ENCODE measurements at places on chromosomes 4 and X. TPM values are rescaled to one million over a fixed set of nuclear protein-coding genes. Genes with fewer than 3 reads are reported as not detected.

GRCh38 chr4:59979061-59979460 is 1221.1 kb upstream of the ADGRL3 start:
- H3K27ac ChIP-seq, result no peak overlapping the region
- no peak overlapping the region for H3K4me3 ChIP-seq
- DNase-seq, result no peak
- H3K27me3 ChIP-seq, result no peaks in the 10 kb centered on the region
- H3K36me3 ChIP-seq, result no peaks in the 10 kb centered on the region
- H3K4me1 ChIP-seq, result no peaks in the 10 kb centered on the region

Gene ARX
- polyA plus RNA-seq, result not detected

DNA sequence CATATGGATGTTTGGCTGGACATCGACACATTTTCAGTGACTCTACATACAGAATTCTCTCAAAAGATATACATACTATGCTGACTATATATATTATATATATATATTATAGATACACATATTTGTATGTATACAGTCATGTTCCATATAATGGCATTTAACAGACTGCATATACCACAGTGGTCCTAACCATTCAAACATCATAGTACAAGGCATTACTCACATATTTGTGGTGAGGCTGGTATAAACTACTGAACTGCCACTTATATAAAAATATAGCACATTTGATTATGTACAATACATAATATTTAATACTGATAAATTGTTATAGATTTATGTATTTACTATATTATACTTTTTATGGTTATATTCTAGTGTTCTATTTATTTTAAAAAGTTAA is 168.5 kb downstream of the IL15 start:
- H3K27ac ChIP-seq, result no peak overlapping the region
- H3K36me3 ChIP-seq, result no peaks in the 10 kb centered on the region
- H3K4me1 ChIP-seq, result no peaks in the 10 kb centered on the region

- H3K27ac ChIP-seq, result no peak overlapping the region
- H3K36me3 ChIP-seq, result no peaks in the 10 kb centered on the region
- H3K4me3 ChIP-seq, result no peak overlapping the region
- no peak for DNase-seq
- no peaks in the 10 kb centered on the region for H3K4me1 ChIP-seq
Observed at GRCh38 chrX:103562801-103563200, 22.5 kb upstream of the TCEAL4 start.

DNA sequence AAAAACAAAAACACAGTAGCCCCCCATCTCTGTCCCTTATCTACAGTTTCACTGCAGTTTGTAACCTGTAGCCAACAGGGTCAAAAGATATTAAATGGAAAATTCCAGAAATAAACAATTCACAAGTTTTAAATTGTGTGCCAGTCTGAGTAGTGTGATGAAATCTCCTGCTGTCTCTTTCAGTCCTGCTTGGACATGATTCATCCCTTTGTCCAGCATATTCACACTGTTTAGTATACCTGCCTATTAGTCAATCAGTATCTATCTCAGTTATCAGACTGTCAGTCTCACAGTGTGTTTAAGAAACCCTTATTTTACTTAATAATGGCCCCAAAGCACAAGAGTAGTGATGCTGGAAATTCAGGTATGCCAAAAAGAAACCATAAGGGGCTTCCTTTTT is 21.9 kb downstream of the CNOT6L start:
- H3K36me3 ChIP-seq, result no peaks in the 10 kb centered on the region
- H3K4me1 ChIP-seq, result peaks cover 48% of the 10 kb centered on the region
- H3K27me3 ChIP-seq, result no peaks in the 10 kb centered on the region
- no peak for DNase-seq
- no peak overlapping the region for H3K4me3 ChIP-seq

DNA sequence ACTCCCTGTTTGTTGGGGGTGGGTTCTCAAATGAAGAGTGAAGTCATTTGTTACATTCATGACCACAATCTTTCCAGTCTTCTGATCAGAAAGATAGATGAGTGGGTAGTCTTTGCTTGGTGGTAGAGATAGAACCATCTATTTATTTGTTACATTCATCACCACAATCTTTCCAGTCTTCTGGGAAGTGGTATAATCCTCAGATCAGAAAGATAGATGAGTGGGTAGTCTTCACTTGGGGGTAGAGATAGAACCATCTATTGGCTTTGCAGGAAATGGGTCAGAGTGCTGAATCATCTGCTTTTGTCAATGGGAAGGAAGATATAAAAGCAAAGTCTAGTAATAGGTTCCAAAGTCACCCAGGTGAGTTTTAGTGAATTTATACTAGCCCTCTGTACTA is 64.2 kb upstream of the EPGN start:
- no peaks in the 10 kb centered on the region for H3K4me1 ChIP-seq
- H3K4me3 ChIP-seq, result no peak overlapping the region
- no peaks in the 10 kb centered on the region for H3K27me3 ChIP-seq

- no peak overlapping the region for H3K27ac ChIP-seq
- H3K36me3 ChIP-seq, result no peaks in the 10 kb centered on the region
- no peaks in the 10 kb centered on the region for H3K27me3 ChIP-seq
Observed at GRCh38 chr4:190121759-190122158, 51.8 kb upstream of the DUX4 start.

GRCh38 chr4:168380290-168380689 is 61.7 kb upstream of the DDX60 start:
- H3K4me3 ChIP-seq, result no peak overlapping the region
- H3K27ac ChIP-seq, result no peak overlapping the region
- H3K36me3 ChIP-seq, result peaks cover 14% of the 10 kb centered on the region

DNA sequence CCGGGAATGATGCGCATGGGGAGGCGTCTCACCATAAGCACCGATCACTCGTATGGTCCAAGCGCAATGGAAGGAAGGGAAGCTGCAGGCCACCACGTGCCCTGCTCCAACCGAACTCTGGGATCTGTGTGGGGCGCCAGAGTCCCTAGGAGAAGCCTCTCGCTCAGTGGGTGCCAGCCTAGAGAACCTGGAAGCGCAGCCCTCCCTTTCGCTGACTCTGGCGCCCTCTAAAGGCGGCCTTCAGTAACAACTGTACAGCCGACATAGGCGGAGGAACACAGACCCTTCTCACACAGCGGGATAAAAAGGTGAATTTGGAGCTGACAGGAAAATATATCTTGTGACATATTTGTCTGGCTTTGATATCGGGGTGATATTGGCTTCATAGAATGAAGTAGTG is 76.0 kb downstream of the INTS6L start:
- no peak overlapping the region for H3K4me3 ChIP-seq
- DNase-seq, result peak; percentile 18
- no peak overlapping the region for H3K27ac ChIP-seq
- H3K36me3 ChIP-seq, result no peaks in the 10 kb centered on the region
- H3K4me1 ChIP-seq, result no peaks in the 10 kb centered on the region

Gene FRG1
- 53.1 TPM for polyA plus RNA-seq

DNA sequence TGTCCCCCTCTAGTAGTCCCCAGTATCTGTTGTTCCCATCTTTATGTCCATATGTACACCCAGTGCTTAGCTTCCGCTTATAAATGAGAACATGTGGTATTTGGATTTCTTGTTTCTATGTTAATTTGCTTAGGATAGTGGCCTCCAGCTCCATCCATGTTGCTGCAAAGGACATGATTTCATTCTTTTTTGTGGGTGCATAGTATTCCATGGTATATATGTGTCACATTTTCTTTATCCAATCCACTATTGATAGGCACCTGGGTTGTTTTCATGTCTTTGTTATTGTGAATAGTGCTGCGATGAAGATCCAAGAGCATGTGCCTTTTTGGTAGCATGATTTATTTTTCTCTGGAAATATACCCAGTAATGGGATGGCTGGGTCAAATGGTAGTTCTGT is 6.3 kb downstream of the RAP1GDS1 start:
- no peak overlapping the region for H3K27ac ChIP-seq
- DNase-seq, result no peak
- H3K36me3 ChIP-seq, result no peaks in the 10 kb centered on the region
- H3K4me3 ChIP-seq, result no peak overlapping the region

DNA sequence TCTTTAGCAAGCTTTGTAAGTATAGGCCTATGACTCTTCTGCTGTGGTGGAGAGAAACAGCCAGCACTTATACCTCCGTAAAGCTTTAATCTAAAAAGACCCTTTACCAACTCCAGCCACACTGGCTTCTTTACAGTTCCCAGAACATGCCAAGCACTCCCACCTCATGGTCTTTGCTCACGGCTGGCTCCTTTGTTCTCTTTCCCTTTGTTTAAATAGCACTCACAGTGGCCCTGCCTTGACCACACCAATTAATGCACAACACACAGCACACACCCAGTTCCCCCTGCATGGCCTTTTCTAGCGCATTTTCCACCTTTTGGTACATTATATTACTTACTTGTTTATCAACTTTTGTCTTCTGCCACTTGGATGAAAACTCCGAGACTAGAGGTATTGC is 18.9 kb downstream of the PPID start:
- H3K36me3 ChIP-seq, result peaks cover 70% of the 10 kb centered on the region
- H3K4me3 ChIP-seq, result no peak overlapping the region
- DNase-seq, result no peak

Gene EDA
- 2.1 TPM for polyA plus RNA-seq

GRCh38 chrX:150899191-150899757 is 806 bp upstream of the CD99L2 start:
- DNase-seq, result peak; percentile 57
- H3K36me3 ChIP-seq, result no peaks in the 10 kb centered on the region
- H3K4me3 ChIP-seq, result peak overlapping the region; percentile 67
- H3K27me3 ChIP-seq, result no peaks in the 10 kb centered on the region

Gene NXT2
- polyA plus RNA-seq, result 2.3 TPM

DNA sequence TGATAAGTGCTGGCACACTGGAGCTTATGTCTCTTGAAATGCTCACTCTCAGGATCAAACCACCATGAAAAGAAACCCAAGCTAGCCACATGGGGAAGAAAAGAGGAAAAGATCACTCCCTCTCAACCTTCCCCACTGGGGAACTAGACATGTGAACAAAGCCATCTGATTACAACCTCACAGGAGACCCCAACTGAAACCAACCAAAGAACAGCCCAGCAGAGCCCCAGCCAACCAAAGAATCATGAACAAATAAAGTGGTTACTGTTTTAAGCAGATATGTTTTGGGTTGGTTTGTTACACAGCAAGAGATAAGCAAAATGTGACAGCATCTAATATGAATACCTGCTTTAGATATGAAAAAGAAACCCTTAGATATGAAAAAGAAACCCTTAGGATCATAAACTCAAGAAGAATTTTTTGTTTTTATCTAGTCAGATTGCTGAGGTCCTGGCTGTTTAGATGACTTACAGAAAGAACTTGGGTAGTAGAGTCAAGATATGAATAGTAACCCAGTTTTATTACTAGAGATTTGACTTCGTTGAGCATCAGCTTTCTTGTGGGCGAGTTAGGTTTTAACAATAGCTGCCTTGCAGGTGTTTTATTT is 23.7 kb upstream of the TLR7 start:
- no peak overlapping the region for H3K4me3 ChIP-seq
- no peak overlapping the region for H3K27ac ChIP-seq
- H3K27me3 ChIP-seq, result no peaks in the 10 kb centered on the region

DNA sequence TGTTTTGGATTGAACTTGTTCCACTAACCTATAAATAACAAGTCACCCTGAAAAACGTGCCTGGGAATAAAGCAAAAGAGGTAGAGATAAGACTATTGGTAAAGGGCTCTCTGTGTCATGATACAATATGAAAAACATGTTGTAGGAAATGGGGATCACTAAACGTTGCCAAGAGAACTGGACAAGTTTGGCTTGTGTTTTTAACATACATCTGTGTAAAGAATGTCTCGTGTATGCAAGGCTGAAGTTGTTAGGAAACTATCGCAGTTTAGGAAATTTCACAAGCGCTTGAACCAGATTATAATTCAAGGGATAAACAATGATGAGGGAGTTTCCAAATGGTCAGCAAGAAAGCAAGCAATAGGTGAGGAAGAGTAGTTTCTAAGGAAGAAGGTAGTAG is 655.8 kb downstream of the PCDH7 start:
- no peaks in the 10 kb centered on the region for H3K4me1 ChIP-seq
- H3K27ac ChIP-seq, result no peak overlapping the region
- H3K36me3 ChIP-seq, result no peaks in the 10 kb centered on the region
- DNase-seq, result no peak
- no peak overlapping the region for H3K4me3 ChIP-seq
- H3K27me3 ChIP-seq, result no peaks in the 10 kb centered on the region
